T47D (cell line): ENCODE measurements at places on chromosomes 2 and 18.

DNA sequence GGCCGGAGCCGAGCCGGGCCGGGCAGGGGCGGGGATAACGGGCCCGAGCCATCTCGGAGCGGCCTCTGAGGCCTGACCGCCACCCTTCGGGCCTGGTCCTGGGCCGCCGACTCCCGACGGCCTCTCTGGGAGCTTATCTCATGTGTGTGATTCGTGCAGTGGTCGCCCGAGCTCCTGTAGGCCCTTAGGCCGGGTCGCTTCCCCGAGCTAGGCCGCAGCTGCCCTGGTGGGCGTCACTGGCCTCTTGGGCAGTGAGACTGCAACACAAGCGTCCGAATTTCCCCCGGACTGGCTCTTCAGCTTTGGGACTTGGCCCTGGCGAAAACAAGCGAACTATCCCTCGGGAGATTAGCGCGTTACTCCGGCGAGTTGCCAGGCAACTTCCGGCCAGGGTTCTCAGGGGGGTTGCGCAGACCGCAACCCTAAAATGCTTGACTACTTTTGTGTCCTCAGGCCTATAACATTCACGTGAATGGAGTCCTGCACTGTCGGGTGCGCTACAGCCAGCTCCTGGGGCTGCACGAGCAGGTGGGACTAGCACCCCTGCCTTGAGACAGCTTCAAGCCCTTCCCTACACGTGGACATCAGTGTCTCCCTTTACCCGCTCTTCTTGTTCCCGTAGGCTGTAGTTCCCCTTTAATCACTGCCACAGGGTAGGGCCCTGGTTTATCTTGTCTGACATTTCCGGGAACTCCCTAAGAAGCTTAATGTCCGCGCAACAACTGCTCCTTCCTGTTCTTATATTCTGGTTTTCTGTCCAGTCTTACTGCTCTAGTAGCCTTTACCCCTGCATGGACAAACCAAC, 602 bp downstream of the SNX17 start:
- peak; percentile 56 for DNase-seq

DNA sequence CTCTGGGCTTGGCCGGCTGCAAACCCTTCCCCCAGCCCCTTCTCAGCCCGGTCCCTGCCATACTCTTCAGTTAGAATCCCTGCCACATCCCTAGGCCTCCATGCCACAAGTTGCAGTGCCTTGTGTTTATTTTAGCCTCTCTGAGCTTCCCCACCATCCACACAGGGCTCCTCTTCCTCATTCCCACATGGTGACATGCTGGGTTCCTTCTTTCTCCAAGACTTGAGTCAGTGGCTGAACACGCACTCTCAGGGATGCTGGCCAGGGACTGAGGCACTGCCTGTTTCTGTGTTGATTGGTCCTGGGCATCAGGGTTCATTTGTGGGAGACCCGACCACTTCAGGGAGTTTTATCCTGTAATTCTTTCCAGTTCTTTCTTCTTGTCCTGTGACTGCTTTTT, 56.3 kb downstream of the KCNS3 start:
- DNase-seq = no peak

GRCh38 chr2:98492441-98492840, 47.8 kb downstream of the INPP4A start:
- DNase-seq = no peak

GRCh38 chr2:219059725-219060682, 717 bp downstream of the IHH start:
- DNase-seq = no peak

GRCh38 chr2:218964041-218964771, 4.7 kb downstream of the CDK5R2 start:
- DNase-seq = no peak

DNA sequence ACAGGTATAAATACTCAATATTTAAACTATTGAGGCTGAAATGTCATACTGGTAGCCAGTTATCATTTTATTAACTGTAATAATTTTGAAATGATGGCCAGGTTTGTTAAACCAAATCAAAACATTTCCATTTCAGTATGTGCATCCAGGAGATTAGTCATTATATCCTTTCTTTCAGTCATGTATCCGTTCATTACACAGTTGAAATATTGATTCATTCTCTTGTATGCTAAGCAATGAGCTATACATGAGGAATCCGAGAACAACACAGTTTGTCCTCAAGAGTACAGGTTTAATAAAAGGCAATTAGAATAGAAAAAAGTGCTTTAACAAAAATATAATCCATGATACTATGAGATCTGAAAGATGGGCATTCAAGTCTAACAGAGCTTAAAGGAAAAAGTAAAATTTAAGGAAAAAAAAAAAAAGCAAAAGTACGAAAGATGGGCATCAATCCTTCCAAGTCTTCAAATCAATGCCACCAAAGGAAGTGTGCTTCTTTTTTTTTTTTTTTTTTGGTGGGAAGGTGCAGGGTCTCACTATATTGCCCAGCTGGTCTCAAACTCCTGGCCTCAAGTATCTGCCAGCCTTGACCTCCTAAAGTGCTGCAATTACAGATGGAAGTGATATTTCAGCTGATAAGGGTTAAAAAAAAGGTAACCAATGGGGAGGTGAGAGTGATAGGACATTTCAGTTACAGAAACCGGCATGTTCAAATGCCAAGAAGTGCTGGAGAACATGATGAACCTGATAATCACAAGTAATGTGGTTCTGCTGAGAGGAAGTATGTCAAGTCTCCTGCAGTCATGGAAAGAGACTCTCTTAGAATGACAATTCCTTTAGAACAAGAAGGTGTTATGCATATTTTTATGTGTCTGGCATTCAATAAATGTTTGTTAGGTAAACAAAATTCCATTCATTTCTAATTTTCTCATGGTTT, 35.8 kb downstream of the PUM2 start:
- no peak for DNase-seq

DNA sequence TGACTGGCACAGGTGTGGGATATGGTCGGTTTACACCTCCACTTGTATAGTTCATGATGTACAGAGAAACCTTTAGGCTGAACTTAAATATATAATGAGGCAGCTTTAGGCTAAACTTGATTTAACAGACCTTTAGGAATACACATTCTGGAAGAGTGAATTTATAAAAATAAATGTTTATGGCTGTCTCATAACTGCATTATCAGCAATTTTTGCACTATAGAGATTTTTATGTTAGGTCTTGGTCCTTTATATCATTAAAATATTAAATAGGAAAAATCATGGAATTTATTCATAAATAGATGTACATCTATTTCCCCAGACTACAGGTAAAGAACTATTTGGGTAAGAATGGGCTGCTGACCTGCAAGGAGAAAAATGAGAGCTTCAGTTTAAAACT, 19.8 kb downstream of the RAB27B start:
- DNase-seq = no peak

DNA sequence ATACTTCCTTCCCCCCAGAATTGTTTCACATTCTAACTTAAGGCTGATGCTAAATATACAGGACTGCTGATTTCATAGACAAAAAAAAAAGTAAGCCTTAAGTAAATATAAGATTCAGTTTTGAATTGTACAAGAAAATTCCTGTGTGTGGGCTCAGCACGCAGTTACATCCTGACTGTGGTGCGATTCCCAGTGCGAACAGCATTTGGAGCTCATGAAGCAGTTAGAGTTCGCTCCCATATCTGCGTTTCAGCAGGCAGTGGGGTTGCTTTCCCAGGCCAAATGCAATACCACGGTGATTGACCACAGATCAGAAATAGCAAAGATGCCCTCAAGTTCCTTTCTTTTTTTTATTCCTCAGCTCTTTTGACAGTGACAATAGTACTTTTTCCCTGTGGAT, 75.6 kb downstream of the SATB2 start:
- DNase-seq = no peak

DNA sequence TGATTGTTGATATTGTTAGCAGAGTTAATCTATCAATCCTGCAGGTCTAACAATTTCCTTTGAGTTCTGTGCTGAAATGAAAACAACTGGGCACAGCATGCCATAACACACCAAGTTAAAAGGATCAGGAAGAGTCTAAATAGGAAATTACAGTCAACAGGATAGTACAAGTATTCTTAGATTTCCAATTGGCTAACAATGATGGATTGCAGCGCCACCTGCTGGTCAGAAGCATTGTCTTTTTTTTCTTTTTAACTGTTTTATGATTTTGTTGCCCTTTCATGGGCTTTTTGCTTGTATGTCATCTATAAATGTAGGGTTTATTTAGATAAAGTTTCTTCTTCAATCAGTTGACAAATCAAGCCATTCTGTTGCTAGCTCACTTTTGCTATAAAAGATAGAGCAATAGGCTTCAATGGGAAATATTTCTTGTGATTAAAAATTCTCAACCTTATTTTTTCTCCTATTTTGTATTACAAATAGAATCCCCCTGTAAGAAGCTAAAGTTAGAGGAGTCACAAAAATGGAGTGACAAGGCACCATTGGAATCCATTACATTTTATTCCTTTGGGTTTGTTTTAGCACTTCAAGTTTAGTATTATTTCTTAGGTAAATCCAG, 40.8 kb upstream of the RPRM start:
- DNase-seq = no peak
